ENCODE measurements at places on chromosomes 1 and 21.

DNA sequence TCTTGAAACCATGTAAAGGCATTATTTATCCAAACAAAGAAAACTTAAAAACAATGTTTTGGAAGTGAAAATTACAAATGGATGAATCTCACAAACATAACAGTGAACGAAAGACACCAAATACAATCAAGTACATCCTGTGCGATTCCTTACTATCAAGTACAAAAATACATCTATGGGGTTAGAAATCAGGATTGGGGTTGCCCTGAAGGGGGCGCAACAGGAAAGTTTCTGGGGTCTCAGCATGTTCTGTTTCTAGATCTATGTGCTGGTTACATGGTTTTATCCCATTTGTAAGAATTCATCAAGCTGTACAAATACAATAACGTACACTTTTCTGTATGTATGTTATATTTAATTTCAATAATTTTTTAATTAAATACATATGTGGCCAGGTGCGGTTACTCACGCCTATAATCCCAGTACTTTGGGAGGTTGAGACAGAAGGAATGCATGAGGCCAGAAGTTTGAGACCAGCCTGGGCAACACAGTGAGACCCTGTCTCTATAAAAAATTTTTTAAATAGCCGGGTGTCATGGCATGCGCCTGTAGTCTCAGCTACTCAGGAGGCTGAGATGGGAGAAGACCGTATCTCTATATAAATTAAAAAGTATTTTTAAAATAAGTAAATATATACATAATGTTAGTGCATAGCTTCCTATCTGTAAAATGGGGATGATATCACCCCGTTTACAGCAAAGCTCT, 121.5 kb upstream of the SOD1 start:
- no peak for DNase-seq

GRCh38 chr1:230204842-230205241, 137.8 kb downstream of the GALNT2 start:
- DNase-seq = no peak

DNA sequence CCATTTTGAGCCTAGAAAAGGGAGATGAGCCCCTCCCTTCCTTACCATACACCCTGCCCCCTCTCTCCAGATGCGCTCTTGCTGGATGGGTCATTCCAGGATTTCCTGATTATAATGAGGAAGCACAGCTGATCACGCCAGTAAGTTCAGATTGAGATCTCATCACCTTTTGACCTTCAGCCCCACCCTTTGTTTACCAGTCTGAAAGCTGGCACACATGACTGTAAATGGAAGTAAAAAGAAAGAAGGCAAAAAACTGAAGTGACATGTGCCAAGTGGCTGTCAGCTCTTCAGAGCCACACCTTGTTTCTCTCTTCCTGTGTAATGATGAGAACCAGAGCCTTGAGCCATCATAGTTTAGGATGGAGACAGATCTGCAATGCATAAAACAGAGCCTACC, 27.9 kb downstream of the S1PR1 start:
- no peak for DNase-seq

DNA sequence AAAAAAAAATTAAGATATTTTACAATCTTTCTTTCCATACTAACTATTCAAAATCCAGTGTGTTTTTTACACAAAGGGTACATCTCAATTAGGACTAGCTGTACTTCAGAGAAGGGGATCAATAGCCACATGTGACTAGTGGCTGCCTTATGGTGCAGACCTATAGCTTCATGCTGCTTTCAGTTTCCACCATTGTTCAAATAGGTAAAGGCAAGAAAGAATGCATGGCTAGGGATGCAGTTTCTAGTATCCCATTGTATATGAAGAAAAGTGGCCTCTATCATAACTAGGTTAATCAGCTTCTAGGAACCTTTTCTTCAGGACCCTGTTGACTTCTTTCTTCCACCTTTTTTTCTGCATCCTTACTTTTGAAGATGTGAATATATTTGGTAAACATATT, 35.7 kb downstream of the OSBPL9 start:
- DNase-seq = no peak

DNA sequence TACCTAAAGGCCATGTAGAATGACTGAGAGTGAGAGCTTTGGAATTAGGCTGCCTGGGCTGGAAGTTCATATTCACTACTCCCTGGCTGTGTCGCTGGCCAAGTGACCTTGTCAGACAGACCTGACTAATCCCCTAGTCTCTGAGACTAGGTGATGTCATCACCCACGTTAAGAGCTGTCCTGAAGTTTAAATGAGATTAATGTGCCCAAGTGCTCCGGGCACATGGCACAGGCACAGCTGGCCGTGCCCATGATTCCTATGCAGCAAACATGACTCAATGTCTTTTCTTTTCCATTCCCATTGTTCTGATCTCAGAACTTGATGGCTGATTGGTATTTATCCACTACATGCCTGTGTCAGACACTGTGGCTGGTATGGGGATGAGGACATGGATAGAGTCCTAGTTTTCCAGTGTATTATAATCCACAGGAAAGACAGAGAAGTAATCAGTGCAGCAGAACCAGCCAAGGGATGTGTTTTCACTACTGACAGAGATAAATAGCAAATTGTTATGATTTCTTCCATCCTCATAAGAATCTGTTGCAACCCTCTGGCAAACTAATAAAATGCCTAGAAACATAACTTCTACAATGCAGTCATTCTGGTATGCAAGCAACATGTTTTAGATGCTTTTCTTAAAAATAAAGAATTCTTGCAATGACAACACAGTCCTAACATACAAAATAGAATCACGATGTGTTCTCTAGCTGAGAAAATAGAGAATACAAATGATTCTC, 180.9 kb downstream of the PCP4 start:
- no peak for DNase-seq

GRCh38 chr1:18955441-18956192, 859 bp downstream of the IFFO2 start:
- no peak for DNase-seq

DNA sequence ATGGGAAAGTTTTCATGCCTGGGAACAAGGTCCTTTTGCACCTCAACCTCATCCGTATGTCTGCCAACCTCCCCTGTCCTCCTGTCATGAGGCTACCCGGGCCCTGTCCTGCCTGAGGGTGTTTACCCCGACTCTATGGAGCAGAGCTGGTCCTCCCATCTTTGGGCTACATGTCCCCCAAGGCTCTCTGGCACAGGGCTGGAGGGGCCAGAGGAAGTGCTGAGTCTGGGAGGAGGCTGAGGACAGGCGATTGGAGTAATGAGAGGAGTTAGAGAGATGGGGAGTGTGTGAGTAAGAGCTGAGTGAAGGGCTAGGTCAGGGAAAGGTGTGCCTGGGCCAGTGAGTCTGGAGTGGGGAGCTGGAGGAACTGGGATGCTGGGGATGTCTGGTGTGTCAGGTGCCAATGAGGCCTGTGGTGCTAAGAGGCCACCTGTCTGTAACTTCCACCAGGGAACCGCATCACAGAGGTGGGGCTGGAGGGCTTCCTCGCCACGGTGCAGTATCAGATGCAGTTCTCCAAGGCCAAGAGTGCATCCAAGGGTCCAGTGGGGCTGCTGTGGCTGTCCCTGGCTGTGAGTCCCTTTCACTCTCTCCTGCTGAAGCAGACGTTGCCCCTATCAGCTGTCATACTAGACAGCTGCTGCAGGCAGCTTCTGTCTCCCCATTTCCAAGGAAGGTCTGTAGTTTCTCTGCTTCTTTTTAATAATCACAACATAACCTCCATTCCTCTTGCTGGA, 11.7 kb downstream of the LRRC71 start:
- DNase-seq = no peak

DNA sequence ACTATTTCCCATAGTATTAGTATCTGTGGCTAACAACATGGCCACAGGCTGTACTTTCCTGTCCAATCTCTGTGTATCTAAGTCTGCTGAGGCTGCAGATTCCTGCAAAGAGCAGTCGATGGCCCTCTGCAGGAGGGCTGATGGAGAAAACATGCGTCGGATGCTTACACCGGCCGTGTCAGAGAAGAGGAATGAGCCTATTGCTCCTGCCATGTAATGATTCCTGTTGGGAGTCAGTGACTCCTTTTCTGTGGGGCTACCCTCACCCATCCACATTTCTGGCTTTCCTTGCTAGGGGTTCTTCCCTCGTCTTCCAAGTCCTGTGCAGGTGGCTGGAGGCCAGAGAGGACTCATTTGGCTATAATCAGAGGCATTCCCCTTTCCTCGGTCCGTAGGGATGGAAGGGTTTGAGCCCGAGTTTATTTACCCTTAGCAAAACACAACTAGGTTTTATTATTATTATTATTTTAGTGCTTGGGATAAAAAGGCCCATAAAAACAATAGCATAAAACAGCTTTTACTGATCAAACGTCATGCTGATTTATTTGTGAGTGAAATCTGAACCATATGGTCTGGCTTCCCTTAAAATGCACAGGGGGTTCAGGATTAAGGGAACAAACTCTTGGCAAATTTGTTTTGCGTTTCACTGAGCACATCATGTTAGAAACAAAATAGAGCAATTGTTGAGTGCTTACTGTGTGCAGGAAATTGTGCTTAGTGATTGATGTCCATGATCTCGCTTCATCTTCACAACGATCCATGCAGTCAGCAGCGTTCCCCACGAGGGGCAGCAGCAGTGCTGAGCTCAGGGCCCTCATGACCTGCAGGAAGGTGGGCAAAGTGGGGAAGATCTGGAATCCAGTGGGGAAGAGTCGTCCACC, 70.8 kb downstream of the KIF26B start:
- no peak for DNase-seq

DNA sequence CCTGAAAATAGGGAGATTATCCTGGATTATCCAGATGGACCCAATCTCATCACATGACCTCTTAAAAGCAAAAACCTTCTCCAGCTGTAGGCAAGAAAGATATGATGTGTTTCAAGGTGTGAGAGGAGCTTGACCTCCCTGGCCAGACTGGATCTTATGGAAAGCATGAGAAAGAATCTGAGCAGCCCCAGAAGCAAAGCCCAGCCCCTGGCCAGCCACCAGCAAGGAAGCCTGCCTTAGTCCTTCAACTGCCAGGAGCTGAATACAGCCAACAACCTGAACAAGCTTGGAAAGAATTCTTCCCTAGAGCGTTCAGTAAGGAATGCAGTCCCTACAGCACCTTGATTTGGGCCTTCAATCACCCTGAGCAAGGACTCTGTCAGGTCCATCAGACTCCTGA, 375.0 kb upstream of the CHRM3 start:
- no peak for DNase-seq

DNA sequence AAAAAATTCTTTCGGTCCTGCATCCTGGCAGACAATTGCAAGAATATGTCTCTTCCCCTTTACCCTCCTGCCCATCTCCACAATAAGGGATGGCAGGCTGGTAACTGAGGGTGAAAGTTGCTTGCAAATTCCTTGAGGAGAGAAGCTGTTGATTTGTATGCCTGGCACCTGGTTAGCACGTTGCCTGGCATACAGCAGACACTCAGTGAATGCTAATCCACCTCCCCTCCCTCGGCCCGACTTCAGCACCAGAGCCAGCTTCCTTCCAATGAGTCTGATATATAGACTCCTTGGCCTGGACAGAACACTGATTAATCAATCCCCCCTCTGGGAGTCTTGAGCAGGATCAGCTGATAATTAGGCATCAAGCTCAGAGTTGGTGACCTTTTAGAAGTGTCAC, 39.1 kb downstream of the KCNC4 start:
- no peak for DNase-seq

- DNase-seq = no peak
These were observed 70.7 kb upstream of the CXADR start for GRCh38 chr21:17442165-17442564.

DNA sequence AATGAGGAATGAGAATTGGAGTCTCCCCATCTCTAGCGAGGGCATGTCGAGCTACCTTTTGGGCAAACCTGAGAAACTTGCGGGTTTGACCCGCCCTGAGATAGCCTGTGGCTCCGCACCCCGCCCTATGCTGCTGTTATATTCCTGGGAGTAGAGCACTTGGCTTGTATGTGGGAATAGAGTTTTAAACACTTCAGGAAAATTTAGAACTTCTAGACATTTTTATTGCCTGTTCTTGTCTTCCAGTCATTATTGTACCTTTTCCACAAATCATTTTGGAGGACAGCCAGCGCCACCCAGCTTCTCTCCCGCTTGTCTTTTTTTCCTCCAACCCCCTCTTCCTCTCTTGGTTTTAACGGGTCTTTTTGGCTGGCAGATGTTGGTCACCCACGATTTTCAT, 738 bp downstream of the GNPAT start:
- DNase-seq = no peak

GRCh38 chr1:100785470-100786052, 66.0 kb downstream of the VCAM1 start:
- no peak for DNase-seq

DNA sequence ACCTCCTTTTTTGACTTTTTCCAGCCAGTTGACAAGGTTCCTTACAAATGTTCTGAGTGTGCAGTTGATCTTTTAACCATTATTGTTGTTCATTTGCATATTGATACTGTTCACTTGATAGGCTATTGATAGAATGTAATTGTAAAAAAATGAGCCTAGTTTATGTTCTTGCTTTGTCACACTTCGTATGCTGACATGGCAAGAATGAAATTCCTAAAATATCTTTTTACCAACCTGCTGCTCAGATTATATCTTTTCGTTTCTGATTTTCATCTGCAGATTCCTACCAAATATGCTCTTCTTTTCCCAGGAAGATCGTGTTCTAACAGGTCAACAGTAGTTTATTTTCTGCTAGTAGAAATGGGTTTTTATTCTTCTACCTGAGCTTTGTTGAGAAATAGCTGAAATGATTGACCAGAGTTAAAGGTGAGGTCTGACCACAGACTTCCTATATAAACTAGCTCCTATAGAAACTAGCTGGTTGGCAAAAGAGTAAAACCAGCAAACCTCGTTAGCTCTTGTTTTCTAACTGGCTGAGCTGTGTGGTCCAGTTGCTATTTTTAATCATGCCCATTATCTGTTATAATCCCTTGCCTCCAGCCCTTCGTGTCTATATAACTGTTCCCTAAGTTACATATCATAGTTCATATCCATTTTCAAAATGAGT, 174.8 kb downstream of the HS2ST1 start:
- no peak for DNase-seq

- DNase-seq = no peak
These were observed 424.4 kb downstream of the HLX start for GRCh38 chr1:221303623-221304022.

- no peak for DNase-seq
These were observed 53.9 kb downstream of the SYDE2 start for GRCh38 chr1:85146972-85147359.

DNA sequence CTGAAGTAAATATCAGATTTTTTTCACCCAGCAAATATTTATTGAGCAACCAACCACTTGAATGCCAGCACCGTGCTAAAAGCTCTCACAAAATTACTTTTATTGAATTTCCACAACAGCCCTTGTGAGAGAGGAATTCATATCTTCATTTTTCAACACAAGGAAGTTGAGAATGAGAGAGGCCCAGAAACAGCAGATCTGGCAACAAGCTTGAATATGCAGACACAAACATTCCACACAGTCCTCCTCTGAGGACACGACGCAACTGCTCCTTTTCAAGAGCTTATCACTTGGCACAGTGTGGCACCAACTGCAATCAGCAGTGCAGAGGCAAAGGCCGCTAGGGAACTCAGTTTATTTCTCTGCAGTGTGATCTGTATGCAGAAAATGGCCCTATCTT, 32.2 kb upstream of the IFNAR2 start:
- no peak for DNase-seq

- DNase-seq = no peak
These were observed 91.9 kb downstream of the RYR2 start for GRCh38 chr1:237133921-237134320.

GRCh38 chr1:246428542-246429308, 78.4 kb downstream of the SMYD3 start:
- no peak for DNase-seq
